ENCODE measurements at places on chromosomes 7 and 10.

GRCh38 chr10:944034-944831 lies 12.7 kb upstream of the LARP4B start:
- peak; percentile 92 for DNase-seq

DNA sequence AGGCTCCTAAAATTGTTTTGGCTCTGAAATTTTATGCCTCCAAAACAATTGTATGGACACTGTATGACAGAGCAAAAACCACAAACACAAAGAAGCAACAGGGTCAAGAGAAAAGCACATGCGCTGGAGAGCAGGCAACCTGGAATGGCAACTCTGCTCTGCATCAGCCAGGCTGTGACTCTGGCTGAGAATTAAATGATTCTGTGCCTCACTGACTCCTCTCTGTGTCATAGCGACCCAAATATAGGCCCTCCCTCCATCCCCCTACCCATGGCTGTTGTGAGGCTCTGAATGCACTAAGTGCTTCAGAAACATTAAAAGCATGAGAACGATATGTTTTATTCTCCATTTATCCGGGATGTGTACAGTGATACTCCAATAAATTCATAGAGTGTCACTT lies 24.9 kb upstream of the NEBL start:
- DNase-seq = no peak

GRCh38 chr10:3987143-3987974 lies 202.3 kb upstream of the KLF6 start:
- no peak for DNase-seq

DNA sequence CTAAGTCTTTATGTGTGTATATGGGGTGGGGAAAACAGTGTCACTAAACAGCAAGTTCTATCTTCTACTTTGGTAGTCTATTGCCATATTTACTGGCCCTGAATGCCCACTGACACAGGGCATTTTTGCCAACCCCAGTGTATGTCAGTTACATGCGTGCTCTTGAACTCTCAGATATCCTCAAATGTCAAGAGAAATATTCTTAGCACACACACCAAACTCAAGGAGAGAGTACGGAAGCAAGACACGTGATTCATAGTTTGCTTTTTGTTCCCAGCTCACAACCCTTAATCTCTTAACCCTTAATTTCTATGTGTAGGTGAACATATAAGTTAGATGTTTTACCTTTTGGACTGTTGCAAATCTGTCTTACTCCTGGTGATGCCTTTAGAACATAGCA lies 39.3 kb downstream of the EPC1 start:
- DNase-seq = no peak

DNA sequence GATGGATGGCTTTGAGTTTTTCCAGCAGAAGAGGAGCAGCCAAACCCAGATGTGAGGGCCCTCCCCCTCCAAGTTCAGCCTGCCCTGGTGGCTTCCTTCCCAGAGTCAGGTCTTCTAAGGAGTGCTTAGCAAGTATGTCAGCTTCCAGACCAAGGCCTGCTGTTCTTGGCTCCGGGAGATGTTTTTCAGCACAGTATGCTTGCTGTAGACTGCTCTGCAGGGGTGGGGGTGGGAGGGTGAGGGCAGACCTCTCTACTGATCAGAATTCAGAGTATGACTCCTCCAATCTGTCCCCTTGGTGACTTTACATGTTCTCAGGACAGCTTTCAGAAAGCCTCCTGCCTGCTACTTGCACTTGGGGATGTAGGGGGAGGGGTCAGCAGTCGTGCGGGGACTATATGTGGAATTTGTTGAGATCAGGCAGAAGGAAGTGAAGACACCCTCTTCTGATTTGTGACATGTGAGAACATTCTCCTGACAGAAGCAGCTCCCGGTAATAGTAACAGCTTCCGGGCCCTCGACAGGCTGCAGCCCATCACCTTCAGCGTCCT lies 516.4 kb upstream of the ZMIZ1 start:
- peak; percentile 87 for DNase-seq

- no peak for DNase-seq
These were observed 55.5 kb downstream of the PLXNA4 start for GRCh38 chr7:132520591-132521280.

GRCh38 chr7:26356929-26357798 lies 65.5 kb downstream of the SNX10 start:
- DNase-seq = no peak

DNA sequence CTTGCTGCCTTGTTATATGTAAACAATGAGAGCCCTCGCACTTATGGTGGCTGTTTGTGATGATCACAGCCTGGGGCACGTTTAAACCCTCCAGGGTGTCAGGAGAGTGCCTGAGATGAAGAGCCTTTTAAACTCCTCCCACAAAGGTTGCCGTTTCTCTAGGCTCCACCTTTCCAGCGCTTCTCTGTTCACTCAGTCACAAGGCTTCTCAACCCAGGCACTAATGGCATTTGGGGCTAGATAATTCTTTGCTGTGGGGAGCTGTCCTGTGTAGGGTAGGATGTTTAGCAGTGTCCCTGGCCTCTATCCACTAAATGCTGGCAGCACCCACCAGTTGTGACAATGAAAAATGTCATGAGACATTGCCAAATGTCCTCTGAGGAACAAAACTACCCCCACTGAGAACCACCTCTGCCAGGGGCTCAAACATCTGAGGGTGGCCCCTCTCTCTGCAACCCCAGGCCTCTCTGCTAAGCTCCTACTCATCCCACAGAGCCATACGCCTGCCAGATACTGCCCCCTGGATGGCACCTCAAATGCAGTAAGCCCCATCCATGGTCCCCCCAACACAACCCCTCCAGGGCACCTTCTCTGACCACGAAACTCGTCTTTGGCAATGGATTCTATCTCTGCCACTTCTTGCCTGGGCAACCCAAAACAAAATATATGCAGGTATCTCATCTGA lies 144.3 kb upstream of the ZMIZ1 start:
- no peak for DNase-seq

GRCh38 chr7:111647881-111648280 lies 85.6 kb upstream of the IMMP2L start:
- DNase-seq = no peak

Measured in posterior vena cava (tissue), 2 donors.